ENCODE measurements at places on chromosomes 2 and 18.

DNA sequence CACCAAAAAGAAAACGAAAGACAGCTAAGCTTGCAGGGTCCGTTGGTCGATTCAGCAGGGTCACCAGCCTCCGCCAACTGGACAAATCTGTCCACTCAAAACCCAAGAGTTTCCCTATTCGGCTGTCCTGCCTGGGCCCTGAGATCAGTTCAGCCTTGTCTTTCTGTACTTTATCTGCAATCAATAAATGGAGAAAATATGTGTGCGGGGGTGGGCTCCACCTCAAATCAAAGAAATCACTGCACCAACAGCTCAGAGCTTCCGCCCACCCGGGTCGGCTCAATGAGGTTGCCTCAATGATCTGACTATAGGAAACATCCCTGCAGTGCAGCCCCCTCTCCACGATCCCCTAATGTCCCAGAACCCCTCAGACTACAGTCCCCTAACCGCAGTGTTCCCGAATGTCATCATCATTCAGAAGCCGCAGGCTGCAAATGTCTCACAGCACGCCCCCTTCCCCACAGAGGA lies 447 bp downstream of the GGCX start:
- no peak for DNase-seq

GRCh38 chr2:235701206-235701981 lies 207.6 kb downstream of the AGAP1 start:
- DNase-seq, result no peak

DNA sequence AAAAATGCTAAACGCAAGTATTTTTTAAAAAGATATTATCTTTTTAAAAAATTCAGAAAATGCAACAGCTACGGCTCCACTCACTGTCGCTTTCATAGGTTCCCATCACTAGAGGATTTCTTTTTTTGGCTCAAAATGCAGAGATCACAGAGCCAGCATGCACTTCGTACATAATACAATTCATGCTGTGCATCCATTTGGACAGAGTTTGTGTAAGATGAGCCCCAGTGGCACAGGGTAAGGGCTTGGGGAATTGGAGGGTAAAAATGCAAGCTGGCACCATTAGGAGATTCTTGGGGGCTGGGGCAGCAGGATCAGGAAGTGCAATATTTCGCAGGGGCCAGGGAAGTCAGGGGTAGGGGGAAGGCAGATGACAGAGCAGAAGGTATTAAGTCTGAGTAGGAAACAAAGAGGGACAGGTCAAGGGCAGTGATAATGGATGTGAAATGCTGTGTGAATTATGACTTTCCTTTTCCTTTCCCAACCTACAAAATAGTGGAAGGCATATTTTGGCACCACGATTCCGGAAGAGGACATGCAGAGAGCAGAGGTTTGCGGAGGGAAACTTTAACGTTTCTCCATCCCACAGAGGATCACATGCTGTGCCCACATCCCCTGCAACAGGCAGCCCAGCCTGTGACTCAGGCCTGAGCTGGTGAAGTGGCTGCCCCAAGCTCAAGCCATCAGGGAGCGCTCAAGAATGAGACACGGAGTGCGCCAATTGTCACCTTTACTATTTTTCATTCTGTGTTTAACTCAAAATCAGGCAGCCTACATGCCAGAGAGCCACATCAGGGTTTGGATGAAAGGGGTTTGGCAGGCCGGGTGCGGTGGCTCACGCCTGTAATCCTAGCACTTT lies 4.7 kb downstream of the CAPG start:
- no peak for DNase-seq

DNA sequence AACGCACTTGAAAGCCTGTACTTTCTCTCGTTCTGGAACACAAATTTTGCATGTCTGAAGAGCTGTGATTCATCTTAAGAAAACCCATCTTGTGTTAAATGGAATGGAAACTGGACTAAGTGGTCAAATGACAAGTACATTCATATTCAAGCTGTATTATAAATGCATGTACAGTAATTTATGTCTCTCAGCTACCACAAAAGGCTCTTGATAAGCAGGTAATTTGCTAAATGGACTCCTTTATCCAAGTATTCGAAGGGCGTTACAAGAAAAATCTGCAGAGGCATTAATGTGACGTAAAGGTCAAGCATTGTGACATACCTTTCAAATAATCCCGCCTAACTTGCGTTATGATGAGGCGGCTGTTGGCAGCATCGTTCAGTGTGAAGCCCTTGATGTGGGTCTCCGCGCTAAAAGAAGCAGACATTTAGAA lies 66.6 kb downstream of the ABCG8 start:
- DNase-seq, result no peak

DNA sequence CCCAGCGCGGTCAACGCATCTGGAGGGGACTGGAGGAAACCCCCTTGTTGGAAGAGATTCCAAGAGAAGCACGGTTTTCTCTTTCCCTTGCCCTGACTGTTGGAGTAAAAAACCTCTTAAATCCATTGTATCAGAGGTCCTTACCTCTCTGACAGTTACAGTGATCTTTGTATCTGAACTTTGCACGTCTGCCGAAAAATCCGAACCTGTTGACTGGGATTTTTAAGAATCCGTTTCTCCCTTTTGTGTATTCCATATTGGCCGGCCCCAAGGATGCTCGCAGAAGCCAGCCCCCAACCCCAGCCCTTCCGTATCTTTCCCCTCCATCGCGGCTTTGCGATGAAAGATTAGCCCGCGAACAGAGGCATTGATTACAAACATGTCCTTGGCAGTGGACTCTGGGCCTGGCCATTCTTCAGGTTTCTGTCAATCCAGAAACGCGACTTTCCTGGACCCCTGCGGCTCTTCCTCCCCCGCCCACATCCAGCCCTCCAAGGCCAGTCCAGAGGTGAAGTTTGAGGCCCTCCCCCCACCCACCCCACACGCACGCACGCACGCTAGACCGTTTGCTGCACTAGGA lies 4.6 kb upstream of the DLX1 start:
- no peak for DNase-seq

DNA sequence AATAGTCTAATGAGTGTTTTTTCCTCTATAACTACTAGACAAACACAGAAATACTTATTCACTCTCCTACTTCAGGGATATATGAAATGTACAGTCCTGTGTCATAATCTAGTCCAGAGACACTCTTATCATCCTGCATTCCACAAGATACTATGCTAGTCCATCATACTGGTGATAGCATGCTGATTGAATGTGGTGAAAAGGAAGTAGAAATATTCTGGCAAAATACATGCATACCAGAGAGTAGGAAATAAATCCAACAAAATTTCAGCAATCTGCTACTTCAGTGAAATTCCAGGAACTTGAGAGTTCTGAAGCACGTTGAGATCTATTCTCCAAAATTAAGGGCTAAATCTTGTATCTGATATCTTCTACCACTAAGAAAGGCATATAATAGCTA lies 353.9 kb downstream of the PID1 start:
- no peak for DNase-seq

GRCh38 chr2:43798300-43798699 lies 24.5 kb downstream of the DYNC2LI1 start:
- DNase-seq, result no peak

- DNase-seq, result no peak
Observed at GRCh38 chr18:48821251-48821590, 129.5 kb downstream of the SMAD7 start.

- no peak for DNase-seq
Observed at GRCh38 chr2:176088048-176088936, 4.2 kb upstream of the HOXD13 start.

GRCh38 chr18:9673296-9674251 lies 34.5 kb upstream of the RAB31 start:
- peak; percentile 55 for DNase-seq

- no peak for DNase-seq
Observed at GRCh38 chr18:64055019-64055418, 85.1 kb downstream of the SERPINB8 start.

DNA sequence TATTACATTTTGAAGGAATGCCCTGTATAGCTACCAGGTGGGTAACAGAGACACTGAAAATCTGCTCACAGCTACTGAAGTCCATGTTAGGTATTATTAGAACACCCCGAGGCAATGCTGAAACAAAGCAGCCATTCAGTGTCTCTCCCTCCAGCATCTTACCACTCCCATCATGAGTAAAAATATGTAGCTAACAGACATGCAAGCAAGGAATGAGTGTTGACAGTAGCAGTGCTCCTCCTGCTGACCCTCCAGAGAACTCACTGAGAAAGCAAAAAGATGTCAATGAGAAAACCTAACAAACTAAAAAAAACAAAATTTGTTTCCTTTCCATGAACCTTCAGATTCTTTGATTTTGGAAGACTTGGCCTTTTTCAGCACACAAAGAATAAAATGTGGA lies 393.9 kb downstream of the LRRTM1 start:
- DNase-seq, result no peak

DNA sequence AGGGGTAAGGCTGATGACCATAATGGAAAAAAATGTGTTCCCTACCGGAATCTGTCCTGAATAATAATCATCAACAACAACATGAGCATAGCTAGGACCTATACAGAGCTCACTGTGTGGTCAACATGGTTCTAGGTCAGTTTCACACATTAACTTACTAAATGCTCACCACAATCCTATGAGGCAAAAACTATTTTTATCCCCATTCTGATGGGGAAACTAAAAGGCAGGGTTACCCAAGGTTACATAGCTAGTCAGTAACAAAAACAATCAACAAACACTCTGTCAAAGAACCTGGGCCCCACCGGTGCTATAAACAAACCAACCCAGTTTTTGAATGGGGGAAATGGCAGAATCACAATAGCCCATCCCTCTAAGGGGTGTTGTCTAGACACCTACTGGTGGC lies 40.1 kb downstream of the AOX1 start:
- DNase-seq, result no peak

GRCh38 chr2:239004274-239005015 lies 156.6 kb downstream of the TWIST2 start:
- DNase-seq, result no peak

- no peak for DNase-seq
Observed at GRCh38 chr2:203580844-203581243, 45.7 kb upstream of the RAPH1 start.

All from glomerular endothelial cell (primary cell).